ENCODE measurements at places on chromosomes 6 and 20.

DNA sequence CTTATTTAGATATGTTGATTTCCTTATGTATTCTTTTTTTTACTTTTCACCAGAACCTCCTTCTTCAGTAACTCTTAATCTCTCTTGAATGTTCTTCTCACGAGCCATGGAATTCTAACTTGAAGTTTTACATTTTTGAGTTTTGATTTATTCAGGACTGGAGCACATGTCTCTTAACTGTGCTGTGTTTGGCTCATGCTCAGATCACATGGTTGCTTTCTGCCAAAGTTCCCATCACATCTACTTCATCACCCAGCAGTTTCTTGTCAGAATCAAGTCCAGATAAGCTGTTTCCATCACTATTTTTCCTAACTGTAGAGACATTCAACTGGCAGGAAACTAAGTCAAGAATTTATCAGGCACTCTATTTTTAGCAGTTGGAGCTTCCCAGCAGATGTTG lies 31.7 kb downstream of the SLC35A1 start:
- DNase-seq = no peak

- DNase-seq = no peak
Measured at GRCh38 chr6:13462458-13463327, 24.7 kb downstream of the GFOD1 start.

- DNase-seq = no peak
Measured at GRCh38 chr6:47663462-47664216, 34.7 kb upstream of the ADGRF4 start.

DNA sequence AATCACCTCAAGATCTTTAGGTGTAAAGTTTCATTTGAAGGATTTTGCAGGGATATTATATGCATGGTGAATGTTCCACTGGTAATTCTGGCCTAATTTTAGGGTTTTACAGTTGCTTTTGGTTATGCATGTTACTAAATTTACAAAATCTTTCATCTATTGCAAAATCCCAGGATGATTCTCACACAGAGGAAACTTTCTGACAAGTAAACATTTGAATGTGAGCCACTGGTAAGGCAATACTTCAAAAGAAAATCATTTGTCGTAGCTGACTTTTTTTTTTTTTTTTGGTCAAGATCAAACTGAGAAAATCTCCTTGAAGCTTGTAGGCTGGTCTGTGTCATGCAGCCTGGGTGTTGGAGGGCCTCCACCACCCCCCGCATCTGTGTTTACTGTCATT lies 141.9 kb upstream of the EXOC2 start:
- DNase-seq = no peak

DNA sequence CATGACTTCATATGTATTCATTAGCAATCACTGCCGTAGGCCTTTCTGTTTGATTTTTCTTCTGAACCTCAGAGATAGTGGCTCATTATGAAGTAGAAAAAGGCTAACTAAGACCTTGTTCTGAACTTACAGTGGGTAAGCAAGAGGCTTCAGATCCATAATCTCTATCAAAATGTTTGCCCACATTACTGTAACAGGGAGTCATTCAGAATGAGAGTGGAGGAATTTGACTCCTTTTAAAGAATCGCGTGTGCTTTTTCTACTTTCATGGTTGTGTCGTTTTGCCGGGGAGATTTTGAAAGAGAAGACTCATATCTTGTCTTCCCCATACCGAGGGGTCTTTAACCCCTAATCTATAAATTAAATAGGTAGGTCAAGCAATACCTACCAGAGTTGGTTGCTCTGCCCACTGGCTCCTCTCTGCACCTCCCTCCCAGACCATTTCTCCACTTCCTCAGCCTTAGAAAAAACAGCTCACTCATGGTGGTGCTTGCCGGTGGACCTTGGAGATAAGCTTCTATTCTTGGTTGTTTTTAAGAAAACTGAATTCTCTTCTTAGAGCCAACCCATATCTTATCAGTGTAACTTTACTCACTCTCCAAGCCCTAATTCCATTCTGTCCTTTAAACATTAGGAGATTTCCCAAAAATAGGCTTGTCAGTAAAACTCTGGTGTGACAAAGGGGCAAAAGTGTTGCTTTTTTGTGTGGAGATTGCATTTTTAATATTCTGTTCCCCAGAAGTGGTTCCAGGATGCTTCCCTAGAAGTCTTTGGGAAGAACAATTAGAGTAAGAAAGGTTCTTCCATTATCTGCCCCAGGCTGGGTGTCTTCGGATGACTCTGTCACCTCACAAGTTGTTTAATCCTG lies 56.6 kb downstream of the E2F3 start:
- no peak for DNase-seq

- no peak for DNase-seq
Measured at GRCh38 chr20:56861590-56861989, 232.5 kb downstream of the TFAP2C start.

DNA sequence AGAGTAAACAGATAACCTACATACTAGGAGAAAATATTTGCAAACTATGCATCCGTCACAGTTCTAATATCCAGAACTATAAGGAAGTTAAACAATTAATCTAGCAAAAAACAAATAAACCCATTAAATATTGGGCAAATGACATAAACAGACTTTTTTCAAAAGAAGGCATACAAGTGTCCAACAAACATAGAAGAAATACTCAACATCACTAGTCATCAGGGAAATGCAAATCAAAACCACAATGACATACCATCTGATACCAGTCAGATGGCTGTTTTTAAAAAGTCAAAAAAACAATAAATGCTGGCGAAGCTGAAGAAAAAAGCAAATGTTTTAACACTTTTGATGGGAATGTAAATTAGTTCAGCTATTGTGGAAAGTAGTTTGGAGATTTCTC lies 1117.7 kb upstream of the MAP3K7 start:
- DNase-seq = no peak

- no peak for DNase-seq
Measured at GRCh38 chr6:32964776-32965175, 3.6 kb upstream of the BRD2 start.

DNA sequence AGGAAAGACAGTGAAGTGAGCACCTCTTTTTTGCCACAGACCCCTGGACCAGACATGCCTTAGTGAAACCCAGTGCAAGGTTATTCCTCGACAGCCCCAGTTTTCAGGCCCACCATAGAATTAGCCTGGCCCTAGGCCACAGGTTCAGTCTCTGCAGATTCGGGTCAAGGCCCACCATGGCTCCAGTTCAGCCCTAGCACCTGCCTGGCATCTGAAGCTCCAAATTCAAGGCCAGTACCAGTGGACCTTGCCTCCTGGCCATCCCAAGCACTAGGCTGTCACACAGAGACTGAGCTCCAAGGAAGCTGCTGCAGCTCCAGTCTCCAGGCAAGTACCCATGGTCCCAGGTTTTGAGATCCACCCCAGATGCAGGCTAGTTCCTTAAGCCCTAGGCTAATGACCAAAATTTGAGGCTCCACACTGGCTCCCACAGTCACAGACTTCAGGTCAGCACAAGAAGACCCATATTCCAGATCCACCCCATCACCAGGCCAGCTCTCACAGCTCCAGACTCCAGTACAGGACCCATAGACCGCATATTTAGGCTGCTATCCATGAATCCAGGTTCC lies 877.5 kb upstream of the ADGRB3 start:
- DNase-seq = no peak

Measured in hippocampal formation (tissue), 2 donors.